ENCODE measurements at places on chromosomes 16 and 17.

GRCh38 chr17:7016886-7017826, 4.7 kb downstream of the RNASEK start:
- no peak for DNase-seq

DNA sequence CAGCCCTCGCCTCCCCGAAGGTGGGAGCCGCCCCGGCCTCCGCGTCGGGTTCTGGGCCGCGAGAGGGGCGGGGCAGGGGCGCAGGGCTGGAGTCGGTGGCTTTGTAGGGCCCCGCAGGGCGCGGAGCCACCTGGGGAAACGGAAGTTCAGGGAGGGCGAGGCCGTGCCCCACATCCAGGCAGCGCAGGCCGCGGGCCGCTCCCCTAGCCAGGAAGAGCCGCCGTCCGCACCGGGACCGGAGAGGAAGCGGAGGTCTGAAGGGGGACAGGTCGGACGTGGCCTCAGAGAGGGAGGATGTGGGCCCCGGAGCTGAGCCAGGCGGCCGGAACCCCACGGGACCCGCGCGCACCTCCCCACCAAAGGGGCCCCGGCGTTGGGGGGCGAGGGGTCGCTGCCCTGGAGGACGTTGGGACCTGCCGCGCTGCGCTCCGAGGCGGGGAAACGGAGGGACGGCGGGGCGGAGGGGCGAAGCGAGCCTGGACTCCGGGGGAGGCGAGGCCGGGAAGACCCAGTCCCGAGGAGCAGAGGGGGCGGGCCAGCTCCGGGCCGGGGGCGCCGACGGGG, 482 bp upstream of the SLC16A3 start:
- DNase-seq = no peak

GRCh38 chr16:8852534-8852933, 16.3 kb downstream of the CARHSP1 start:
- DNase-seq = no peak

GRCh38 chr17:82173351-82174041, 39.1 kb downstream of the CCDC57 start:
- no peak for DNase-seq

- no peak for DNase-seq
Measured at GRCh38 chr17:79937391-79938335, 98.0 kb downstream of the TBC1D16 start.

DNA sequence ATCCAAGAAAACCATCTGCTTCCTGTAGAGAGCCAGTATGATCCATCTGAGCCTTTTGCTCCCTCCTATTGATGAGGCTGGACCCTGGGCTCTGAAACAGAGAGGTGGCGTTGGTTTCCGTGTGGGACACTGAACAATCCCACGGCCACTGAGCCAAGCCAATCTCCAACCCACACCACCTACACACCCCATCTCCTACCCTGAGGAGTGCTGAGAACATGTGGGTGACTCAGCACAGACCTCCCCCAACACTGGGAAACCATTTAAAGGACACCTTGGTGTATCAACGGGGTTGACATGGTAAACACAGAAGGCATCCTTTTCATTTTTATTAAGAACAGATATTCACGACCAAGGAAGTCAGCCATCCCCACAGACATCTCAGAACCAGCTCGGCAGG, 332.1 kb downstream of the SLC39A11 start:
- DNase-seq = no peak

DNA sequence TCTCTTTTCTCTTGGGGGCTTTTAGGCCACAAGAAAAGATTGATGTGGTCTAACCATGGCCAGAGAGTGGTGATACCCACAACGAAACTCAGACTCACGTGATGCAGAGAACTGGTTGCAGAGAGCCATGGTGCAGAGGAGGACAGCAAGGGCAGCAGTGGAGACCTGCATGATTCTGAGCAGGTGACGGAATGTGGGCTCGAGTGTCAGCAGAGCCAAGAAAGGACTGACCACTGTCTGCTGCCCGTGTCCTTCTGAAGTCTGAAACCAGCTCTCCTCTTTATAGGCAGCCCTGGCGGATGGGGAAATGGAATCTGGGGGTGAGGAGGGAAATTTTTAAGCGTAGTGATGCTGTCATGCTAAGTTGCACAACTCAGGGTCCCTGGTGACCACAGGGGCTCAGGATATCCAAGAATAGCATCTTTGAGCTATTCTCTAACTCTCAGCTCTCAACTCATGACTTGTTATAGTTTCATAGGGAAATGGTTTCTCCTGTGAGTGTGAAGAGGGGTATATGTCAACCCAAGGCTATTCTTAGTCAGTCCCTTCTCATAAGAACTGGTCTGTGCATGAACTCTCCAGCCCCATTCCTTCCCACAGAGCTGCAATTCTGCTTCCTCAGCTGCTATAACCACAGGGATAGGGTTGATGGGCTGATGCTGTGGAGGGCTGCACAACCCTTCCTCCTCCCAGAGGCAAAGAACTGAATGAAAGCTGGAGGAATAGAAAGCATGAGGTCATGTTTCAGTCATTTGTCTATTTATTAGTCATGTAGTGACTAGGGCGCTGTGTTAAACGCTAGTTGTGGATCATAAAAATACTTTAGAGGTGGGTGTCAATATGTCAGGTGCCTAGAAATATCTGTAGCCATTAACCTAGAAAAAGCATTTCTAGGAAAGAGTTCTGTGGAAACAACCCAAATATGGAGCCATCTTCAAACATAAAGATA, at the start of gene CCL3:
CCL3 (minus strand) TSS at position 256 of the 949 bp plus-strand sequence; CDS start at position 171, 85 bp downstream.
- DNase-seq = no peak

- DNase-seq = no peak
Measured at GRCh38 chr16:28081391-28081968, 18.0 kb upstream of the GSG1L start.

DNA sequence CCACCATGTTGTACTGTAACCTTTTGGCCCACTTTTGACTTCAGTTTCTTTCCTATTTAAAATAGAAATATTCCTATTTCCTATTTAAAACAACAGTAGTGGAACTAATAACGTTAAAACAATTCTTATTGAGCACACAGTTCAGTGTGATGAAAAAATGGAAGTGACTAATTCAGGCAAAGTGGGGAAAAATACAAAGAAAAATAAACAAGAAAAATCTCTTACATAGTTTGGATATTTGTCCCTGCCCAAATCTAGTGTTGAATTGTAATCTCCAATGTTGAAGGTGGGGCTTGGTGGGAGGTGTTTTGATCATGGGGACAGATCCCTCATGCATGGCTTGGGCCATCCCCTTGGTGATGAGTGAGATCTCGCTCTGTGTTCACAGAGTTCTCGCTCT, 198.1 kb upstream of the CPHXL start:
- DNase-seq = no peak

GRCh38 chr17:51121620-51122472, 1.2 kb upstream of the SPAG9 start:
- DNase-seq = peak; percentile 56

DNA sequence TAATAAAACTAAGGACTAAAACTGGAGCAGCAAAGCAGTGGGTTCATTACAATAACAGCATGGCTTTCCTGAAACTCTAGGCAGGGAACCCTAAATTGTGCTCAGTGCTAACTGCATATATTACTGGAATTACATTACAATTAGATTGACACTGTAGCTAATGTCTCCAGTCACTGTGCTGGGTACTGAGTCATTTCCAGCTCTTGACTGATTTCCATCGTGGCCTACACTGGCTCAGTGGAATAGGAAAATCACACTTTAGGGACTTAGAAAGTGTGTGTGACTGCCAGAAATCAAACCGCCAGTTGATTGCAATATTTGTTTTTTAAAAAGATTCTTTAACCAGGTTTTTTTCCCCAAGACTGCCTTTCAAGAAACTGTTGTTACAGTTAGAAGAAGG, 1447.4 kb upstream of the GOT2 start:
- no peak for DNase-seq

DNA sequence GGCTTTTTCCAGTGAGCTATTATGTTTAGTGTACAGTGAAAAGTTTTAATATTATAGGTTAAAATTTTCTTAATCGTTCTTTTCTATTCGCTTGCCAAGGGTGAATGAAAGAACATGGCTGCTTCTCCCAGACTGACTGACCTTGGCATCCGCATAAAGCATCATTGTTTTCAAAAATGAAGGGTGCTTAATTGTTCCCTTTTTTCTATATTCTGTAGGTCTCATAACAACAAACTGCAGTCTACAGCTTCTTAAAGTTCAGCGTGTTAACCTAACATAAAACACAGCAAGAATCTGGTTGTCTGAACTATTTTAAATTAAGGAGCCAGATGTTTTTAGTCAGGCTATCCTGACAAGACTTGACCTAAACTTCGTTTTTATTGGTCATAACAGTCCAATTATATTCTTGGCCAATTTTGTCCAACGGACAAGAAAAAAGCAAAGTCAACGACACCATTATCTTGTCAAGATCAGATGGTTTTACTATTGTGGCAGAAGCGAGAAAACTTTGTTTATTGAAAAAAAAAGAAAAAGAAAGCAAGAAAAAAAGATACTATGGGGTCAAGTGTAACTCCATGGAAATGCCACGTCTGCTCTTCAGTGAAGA, 14.1 kb downstream of the C17orf58 start:
- no peak for DNase-seq

GRCh38 chr16:50279504-50279865, 13.1 kb downstream of the ADCY7 start:
- DNase-seq = no peak

GRCh38 chr16:87135246-87136030, 181.8 kb downstream of the C16orf95 start:
- DNase-seq = no peak

DNA sequence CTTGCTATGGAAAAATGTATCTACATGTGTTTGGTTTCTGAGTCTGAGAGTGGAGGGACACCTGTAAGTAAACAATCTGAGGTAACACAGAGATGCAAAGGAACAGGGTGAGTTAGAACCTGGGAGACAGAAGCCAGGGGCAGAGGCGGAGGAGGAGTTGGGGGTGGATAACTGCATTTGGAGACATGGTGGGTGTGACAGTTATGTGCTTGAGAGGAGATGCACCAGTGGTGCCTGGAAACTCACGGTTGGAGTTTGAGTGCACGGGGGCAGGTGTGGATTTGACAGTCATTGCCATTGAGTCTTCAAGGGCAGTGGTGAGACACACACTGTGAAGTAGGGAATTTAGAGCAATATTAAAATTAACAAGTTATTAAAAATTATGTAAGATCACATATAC, 6.5 kb downstream of the NUP93 start:
- no peak for DNase-seq

GRCh38 chr16:77403732-77404131, 31.1 kb downstream of the ADAMTS18 start:
- no peak for DNase-seq

GRCh38 chr17:28720247-28720996, 637 bp downstream of the RPL23A start:
- no peak for DNase-seq

All from stimulated activated CD8-positive, alpha-beta memory T cell treated with anti-CD3 and anti-CD28 coated beads, Interleukin-4, amount 100 ng/mL, for 1 hour (primary cell).